Posterior cingulate gyrus (tissue), 11 donors: ENCODE measurements at places on chromosomes 6 and 20.

- DNase-seq: no peak
Measured at GRCh38 chr20:39885975-39886649, 802.9 kb downstream of the MAFB start.

GRCh38 chr6:109339906-109340678 is 42.2 kb downstream of the CD164 start:
- no peak for DNase-seq

DNA sequence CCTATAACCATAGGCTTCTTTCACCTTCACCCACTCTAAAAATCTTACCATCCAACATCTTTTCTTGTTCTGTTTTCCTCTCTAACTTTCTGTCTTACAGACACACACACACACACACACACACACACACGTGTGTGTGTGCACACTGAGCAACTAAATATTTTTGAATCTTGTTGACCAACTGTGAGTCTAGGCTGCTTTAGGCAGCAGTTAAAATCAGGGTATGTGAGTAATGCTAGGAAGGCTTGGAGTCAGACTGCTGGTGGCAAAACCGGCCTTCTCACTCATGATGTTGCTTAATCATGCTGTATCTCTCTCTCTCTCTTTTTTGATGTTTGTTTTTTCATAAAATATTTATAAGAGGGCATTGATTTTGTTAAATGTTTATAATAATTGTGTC is 103.1 kb upstream of the TBX18 start:
- DNase-seq: no peak

- no peak for DNase-seq
Measured at GRCh38 chr6:17621003-17621402, 20.9 kb downstream of the FAM8A1 start.

DNA sequence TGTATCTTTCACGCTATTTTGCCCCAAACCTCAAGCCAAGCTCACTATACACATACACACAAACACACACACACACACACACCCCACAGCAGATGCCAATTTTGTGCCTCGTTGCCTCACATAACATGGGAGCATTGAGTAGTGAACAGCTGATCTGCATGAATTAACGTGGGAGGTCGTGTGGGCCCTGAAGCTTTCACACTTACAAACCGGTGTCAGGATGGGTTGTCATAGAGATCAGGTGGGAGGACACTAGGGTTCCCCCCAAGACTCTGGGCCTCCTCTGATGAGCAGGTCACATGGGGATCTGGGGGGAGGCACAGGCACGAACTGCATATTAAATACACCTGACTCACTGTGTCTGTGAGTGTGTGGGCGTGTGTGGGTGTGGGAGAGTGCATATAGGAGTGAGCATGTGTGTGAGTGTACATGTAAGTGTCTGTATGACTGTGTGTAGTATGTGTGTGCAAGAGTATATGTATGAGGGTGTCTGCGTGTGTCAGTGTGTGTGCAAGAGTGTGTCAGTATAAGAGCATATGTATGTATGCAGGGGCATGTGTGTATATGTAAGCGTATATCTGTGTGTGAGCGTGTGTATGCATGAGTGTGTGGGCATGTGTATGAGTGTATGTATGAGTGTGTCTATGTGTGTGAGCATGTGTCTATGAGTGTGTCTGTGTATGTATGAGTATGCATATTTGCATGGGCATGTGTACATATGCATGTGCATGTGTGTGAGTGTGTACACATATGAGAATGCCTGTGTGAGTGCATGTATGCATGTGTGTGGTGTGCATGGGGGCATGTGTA is 370.4 kb downstream of the PREX1 start:
- no peak for DNase-seq

- DNase-seq: no peak
Measured at GRCh38 chr6:148382861-148383260, 40.2 kb downstream of the SASH1 start.

DNA sequence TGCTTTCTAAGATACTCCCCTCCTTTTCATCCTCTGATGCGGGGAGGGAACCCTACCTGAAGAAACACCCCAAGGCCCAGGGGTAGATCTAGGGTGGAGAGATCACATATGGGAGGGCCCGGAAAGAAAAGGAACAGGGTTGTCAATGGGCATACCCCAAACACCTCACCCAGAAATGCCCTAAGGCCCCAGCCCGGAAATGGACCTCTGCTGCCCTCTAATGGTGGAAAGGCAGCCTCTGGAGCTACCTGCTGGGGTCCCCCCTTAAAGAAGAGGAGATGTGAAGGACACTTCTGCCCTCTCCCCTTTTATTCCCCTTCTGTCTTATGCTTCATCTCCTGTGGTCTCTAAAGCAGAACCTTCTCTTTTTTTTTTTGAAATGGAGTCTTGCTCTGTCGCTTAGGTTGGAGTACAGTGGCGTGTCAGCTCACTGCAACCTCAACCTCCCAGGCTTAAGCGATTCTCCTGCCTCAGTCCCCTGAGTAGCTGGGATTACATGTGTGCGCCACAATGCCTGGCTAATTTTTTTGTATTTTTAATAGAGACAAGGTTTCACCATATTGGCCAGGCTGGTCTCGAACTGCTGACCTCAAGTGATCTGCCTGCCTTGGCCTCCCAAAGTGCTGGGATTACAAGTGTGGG is 458 bp upstream of the ARMC12 start:
- DNase-seq: peak; percentile 80

DNA sequence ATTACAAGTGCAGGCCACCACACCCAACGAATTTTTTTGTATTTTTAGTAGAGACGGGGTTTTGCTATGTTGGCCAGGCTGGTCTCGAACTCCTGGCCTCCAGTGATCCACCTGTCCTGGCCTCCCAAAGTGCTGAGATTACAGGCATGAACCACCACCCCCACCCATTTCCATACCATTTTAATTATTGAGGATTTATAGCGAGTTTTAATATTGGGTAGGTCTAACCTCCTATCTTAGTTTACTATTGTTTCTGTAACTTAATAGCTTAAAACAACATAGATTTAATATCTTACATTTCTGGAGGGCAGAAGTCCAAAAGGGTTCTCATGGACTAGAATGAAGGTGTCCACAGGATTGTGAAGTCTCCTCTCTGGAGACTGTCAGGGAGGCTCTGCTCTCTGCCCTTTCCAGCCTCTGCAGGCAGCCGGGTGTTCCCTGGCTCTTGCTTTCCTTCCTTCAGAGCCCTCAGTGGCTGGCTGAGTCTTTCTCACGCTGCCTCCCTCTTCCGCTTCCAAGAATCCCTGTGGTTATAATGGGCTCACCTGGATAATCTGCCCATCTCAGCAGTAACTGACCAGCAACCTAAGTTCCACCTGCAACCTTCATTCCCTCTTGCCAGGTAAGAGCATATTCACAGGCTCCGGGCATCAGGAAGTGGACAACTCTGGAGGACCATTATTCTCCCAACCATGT is 18.6 kb upstream of the BCAS4 start:
- DNase-seq: peak; percentile 23

- DNase-seq: no peak
Measured at GRCh38 chr20:22576273-22576672, 8.1 kb downstream of the FOXA2 start.

DNA sequence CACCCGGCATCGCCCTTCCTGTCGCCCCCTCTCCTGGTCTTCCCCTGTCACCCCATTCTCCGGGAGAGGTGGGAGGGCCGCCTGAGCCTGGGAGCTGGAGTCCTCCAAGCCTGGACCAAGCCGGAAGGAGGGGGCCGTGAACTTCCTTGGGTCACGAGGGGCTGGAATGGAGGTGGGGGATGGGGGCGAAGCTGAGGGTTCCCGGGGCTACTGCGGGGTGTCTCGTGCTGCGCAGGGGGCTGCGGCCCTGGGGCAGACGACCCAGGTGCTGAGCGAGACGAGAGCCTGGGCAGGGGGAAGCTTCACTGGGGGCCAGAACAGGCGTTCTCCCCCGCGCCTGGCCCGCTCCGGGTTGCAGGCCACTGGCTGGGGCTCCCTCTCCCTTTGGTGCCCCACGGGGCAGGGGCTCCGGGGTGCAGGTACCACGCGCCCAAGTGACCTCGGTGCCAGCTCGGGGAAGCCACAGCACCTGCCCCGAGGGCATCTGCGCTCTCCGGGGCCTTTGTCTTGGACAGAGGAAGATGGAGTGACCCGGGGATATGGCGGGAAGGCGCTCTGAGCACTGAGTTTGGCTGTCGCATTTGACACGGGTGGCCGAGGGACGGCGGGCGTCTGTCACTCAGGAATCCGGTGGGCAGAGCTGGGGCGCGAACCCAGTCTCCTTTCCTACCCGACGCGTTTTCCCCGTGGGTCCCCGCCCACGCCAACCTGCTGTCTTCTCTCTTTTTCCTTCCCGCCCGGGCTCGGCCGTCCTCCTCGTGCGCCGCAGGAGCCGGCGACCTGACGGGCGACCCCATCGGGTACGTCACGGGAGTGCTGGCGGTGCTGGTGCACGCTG is 1.2 kb downstream of the SLC35D3 start:
- DNase-seq: no peak

- no peak for DNase-seq
Measured at GRCh38 chr20:63119963-63120807, 95.7 kb downstream of the YTHDF1 start.

DNA sequence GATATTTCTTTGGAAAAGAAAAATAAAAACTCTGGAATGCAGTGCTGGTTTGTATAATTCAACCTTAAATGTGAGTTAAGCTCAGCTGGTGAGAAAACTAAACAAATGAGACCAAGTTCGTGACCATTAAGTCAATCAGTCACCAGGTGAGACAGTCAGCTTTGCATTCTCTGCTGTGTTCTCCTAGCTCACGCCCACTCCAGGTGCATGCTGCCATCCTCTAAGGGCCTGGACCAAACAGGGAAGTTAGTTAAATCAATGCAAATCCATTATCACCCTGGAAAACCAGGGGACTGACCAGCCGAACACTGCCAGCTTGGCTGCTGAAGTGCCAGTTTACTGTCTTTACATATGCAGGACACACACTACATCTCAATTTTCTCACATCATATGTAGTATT is 7.2 kb downstream of the TPBG start:
- DNase-seq: no peak
